ENCODE measurements at places on chromosomes 5 and 9.
A peak's percentile ranks its signal among the peaks of the same experiment; 100 is the strongest.

- no peak for DNase-seq
Observed at GRCh38 chr9:112447283-112447761, 39.3 kb upstream of the KIAA1958 start.

DNA sequence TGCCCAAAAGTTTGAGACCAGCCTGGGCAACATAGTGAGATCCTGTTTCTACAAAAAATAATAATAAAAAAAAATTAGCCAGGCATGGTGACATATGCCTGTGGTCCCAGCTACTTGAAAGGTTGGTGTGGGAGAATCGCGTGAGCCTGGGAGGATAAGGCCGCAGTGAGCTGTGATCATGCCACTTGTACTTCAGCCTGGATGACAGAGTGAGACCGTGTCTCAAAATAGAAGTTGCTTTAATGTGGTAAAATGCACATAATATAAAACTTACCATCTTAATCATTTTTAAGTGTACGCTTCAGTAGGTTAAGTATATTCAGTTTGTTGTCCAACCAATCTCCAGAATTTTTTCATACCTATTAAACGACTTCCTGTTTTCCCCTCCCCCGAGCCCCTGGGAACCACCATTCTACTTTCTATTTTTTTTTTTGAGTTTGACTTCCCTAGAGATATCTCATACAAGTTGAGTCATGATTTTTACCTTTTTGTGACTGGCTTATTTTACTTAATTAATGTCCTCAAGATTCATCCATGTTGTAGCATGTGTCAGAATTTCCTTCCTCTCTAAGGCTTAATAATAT is 120.1 kb upstream of the POC5 start:
- no peak for DNase-seq

- no peak for DNase-seq
Observed at GRCh38 chr9:18018661-18019060, 439.8 kb downstream of the SH3GL2 start.

DNA sequence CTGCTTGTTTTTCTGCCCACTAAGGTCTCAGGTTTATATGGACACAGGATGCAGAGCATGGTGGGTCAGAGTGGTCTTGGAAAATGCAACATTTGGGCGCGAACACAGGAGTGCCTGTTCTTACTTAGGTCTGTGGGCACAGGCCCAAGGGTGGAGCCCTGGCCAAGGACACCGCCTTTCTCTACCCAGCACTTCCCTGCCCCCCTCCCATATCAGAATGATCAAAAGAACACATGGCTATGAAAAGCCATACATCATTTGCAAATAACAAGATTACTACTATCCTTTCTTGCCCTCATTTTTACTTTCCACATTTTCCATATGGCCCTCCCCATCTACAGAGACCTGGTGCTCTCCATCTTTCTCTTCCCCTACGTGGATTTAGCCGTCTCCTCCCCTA is 162.2 kb downstream of the ENC1 start:
- no peak for DNase-seq

- DNase-seq = no peak
Observed at GRCh38 chr5:103539376-103540330, 22.9 kb downstream of the NUDT12 start.

DNA sequence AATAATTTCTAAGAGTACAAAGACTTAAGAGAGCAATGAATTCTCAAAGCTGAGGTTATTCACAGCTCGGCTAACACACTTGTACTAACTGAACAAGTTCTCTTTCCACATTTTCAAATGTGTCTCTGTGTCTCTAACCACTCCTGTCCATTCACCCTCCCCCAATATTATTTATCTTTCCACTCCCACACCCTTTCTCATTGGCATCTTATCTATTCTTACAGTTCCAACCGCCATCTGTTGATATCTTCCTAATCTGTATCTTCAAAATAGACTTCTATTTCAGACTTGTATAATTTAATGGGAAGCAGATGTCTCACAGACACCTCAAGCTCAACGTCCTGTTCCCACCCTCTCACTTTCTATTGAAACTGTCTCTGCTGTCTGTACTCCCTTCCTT is 205.9 kb downstream of the ANXA1 start:
- DNase-seq = no peak

GRCh38 chr5:127029581-127030258 is 638 bp downstream of the MARCHF3 start:
- DNase-seq = peak; percentile 6

DNA sequence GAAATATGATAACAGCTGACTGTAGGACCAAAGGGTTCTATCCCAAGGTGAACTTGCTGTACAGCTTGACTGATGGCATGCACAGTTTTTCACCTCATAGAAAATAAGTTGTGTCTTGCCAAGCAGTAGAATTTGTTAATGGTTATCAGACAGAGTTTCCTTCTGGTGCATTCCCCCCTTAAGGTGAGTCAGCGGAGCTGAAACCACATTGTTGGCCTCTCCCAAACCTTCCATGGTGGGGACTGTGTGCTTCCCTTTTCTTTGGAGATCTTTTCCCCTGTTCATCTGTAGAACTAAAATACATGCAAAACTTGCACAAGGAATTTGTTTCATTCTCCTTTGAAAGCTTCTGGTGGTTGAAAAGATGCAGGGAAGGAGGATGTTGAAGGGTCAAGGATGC is 179.8 kb downstream of the FGF1 start:
- no peak for DNase-seq

- DNase-seq = no peak
Observed at GRCh38 chr9:6105738-6106137, 90.3 kb upstream of the RANBP6 start.

- DNase-seq = no peak
Observed at GRCh38 chr5:80978772-80979317, 18.7 kb downstream of the RASGRF2 start.

- DNase-seq = no peak
Observed at GRCh38 chr5:6603643-6604042, 29.2 kb downstream of the NSUN2 start.

DNA sequence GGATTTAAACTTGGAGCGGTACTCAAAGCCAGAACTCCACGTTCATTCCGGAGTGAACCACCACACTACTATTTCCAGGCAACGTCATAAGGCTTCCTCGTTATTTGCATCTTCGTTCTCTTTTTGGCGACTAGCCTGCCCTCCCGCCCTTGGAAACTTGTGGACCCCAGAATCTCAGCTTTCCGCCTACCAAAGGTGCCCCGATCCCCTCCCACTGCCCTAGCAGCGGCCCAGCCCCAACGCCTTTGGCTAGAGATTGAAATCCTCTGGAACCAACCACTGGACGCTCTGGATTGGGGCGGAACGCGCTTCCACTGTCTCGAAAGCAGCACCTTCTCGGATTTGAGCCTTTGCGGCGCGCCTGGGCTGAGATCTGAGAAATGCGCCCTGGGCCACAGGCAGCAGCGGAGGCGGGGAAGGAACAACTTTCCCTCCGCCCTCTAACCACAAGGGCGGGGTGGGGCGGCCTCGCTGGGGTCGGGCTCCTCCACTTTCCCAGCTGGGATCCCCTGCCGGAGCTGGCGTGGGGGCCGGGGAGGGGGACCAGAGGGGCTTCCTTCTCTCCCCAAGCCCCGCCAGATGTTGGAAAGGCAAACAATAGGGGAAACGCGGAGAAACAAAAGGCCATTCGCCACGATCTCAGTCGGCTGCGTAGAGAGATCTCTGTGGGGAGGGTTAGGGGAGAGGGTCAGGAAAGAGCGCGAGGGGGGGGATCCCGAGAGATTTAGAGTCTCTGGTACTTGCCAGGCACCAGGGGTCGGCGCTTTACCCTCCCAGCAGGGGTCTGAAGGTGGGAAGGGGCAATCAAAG is 1.3 kb downstream of the MOB3B start:
- peak; percentile 20 for DNase-seq

GRCh38 chr5:172429201-172429940 is 25.0 kb downstream of the SH3PXD2B start:
- no peak for DNase-seq

- no peak for DNase-seq
Observed at GRCh38 chr5:126007841-126008240, 415.4 kb upstream of the GRAMD2B start.

GRCh38 chr9:131858147-131858546 is 118.3 kb upstream of the RAPGEF1 start:
- DNase-seq = no peak

- DNase-seq = no peak
Observed at GRCh38 chr9:24464319-24464951, 81.3 kb downstream of the IZUMO3 start.

DNA sequence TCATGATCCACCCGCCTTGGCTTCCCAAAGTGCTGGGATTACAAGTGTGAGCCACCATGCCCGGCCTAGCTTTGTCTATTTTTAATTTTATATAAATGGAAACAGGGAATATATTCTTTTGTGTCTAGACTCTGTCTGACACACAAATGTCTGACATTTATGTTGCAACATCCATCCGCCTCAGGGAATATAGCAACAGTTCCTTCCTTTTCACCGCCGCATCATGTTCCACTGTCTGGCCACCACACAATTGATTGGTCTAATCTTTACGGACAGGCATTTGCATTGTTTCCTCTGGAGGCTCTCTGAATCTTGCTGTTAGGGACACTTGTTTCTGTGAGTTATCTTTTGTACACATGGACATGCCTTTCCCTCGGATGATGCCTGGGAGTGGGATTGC is 20.1 kb upstream of the TBC1D9B start:
- no peak for DNase-seq

DNA sequence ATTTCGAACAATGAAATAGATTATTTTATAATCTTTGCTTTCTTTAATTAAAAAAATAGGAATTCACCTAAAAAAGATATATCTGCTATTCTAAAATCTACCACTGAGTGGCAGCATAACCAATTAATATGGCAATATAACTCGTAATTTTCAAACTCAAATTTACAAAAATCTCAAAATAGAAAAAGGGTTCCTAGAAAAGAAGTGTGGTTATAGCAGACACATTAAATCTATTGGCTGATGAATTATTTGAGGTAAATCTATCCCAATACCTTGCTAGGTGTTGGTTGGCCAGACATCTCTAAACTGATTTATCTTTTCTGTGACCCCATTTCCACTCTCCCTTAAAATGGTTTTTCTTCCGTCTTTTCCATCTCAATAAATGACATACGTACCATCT is 30.2 kb upstream of the NRG2 start:
- DNase-seq = no peak

DNA sequence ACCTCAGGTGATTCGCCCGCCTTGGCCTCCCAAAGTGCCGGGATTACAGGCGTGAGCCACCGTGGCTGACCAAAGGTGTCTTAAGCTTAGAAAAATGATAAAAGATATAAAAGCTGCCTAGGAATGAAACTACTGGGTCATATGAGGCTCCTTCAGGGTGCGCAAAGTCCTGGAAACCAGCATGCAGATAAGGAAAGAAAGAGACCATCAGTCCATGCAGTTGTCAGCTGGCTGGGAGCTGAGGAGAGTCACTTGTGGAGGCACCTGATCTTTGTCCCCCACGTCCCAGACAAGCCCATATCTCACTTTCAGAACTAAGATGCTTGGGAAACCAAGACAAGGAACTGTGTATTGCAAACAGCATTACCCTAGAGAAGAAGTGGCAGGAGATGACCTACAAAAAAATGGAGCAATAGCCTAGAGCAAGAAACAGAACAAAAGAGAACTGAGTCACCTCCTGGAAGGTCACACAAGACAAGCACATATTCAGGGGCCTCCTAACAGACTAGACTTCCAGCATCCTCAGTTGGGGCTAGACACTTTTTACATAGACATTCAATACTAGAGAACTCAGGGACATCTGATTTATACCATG is 2.8 kb upstream of the CCDC125 start:
- DNase-seq = no peak

- DNase-seq = no peak
Observed at GRCh38 chr9:100473276-100474081, 530 bp downstream of the TMEFF1 start.

- no peak for DNase-seq
Observed at GRCh38 chr5:143025376-143025775, 255.2 kb downstream of the ARHGAP26 start.

DNA sequence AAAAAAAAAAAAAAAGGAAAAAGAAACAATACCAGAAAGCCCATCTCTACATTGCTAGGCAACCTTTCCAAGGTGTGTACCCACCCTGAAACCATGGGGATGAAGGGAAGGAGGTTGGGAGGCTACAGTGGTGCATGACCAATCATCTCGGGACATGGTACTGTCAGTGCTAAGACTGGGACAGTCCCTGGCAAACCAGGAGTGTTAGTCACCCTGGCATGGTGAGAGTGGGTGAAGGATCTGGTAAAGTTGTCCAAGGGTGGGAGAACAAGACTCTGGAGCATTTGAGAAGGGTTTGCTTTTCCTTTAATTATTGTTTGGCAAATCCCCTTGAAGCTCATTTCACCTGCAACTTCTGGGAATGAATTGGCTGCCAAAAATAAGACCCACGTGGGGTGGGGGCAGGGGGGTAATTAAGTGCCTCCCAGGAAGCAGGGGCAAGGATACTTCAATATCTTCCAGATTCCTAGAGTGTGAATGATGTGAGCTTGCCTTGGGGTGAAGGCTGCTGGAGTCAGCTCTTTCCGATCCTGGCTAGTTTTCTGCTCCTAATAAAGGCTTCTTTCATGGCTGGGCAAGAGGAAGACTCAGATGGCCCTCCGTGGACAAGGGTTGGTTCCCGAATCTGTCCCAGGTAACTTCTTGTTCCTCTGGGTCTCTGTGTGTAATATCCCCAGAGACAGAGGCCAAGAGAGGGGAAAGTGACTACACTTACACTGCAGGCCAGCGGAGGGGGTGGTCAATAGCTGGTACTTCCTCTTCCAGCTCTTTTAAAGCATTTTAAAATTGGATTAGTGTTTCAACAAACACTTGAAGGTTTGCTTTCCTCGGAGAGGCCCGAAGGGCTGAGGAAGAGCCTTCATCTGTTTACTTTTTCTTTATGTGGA is 61.6 kb upstream of the SPRY4 start:
- no peak for DNase-seq

DNA sequence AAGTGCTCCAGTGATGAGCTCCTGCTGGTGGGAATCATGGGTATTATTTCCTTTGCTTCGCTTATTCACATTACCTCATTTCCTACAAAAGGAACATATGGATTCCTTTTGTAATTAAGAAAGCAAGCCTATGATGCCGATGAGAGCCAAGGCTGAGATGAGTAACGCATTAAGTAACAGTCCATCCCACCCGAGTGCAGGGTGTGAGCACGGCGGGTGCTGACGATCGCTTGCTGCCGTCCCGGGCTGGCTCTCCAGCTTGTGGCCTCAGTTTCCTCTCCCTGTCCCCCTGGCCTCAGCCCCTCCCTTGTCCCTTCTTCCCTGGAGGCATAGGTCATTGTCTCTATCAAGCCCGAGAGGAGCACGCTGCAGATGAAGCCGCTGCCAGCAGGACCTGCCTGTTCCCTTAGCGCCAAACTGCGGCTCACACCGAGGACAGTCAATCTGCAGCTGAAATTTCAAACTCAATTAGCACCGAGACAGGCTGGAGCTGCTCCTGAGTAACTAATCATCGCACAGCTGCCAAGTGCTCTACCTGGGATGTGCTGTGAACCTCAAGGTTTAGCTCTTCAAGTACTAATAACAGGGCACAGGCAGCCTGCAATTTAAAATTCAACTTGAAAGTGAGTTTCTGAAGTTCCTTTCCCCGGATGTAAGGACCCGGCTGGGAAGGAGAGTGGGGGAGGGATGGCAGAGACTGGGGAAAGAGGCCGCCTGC is 115.2 kb upstream of the RAPGEF1 start:
- DNase-seq = no peak

DNA sequence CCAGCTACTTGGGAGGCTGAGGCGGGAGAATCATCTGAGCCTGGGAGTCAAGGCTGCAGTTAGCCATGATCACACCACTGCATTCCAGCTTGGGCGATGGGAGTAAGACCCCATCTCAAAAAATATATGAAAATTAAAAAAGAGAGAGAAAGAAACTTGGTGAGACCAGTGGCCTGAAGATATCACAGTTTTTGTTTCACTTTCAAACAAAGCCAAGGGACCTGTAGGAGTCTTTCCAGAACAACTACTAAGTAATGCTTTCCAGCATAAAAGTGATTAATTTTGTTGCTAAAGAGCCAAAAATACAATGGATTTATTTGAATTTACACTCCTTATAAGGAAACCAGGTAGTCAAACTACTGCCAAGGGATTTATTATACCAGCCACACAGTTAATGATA is 23.5 kb downstream of the GKAP1 start:
- no peak for DNase-seq

All from activated CD8-positive, alpha-beta memory T cell treated with anti-CD3 and anti-CD28 coated beads for 4 hours (primary cell).